ENCODE measurements at places on chromosomes 7 and 10.
A peak's percentile ranks its signal among the peaks of the same experiment; 100 is the strongest.

DNA sequence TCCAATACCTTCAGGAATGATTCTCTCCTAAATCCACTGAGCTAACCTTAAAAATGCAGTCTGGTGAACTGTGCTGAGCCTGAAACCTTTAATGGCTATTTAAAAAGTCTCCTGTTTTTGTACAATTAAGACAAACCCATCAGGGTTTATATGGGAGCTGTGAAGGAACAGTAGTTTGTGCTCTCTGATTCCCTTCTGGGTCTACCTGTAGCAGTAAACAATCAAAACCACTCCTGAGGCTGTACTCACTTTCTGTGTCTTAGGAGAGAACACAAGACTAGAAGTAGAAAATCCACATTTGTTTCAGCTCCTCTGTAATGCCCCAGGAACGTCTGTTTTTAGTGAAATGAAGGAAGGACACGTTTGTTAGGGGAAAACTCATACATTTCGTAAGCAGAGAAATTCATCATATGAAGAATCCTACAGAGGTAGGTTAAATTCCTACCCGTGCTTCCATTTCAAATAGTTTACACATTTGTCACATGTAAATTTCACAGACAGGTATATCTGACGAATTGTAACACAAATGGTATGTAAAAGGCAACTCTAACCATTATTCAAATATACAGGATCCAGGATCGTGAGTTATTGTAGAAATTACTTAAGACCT, 2.6 kb downstream of the CUX1 start:
- DNase-seq, result no peak

GRCh38 chr10:109591601-109592000, 331.7 kb downstream of the XPNPEP1 start:
- DNase-seq, result no peak

DNA sequence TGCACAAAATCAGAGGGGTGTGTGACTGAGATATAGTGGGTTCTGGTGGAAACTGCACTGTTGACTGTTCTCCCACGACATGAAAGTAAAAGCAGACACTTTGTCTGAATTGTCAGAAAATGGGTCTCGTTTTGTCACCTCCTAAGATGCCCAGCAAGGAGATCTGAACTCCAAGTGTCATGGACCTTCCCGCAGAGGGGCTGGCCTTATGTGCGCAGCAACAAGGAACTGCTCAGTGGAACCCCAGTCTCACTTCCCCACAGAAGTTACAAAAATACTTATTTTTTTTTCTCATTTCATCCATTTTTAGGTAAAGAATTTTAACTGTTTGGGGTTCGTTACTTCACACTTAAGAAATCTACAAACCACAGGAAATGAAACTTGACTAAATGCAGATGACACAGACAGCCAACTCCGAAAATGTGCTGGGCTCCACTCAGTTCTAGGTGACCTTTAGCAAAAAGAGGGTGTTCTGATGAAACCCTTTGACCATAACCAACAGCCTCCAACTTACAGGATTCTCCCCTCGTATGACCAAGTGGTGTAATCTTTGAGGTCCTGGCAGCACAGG, 115.0 kb downstream of the FAM107B start:
- DNase-seq, result peak; percentile 47

GRCh38 chr10:27998954-27999275, at the start of gene ODAD2:
ODAD2 (minus strand) TSS chr10:27999079; CDS start chr10:27995142, 3,937 bp downstream.
- no peak for DNase-seq

- no peak for DNase-seq
These were observed 50.6 kb downstream of the PRTFDC1 start for GRCh38 chr10:24901686-24902399.

- DNase-seq, result no peak
These were observed 200.1 kb downstream of the ACTR3B start for GRCh38 chr7:152959610-152960009.

- DNase-seq, result no peak
These were observed 214.8 kb downstream of the GLRX3 start for GRCh38 chr10:130350996-130351395.

GRCh38 chr7:18357691-18358090, 137.9 kb upstream of the HDAC9 start:
- DNase-seq, result no peak

GRCh38 chr7:7292085-7292484, 109.7 kb downstream of the C1GALT1 start:
- DNase-seq, result no peak
